DMS53 (cell line): ENCODE measurements at places on chromosomes 3 and 15.
A peak's percentile ranks its signal among the peaks of the same experiment; 100 is the strongest.

GRCh38 chr3:146953511-146953981, 348.4 kb upstream of the PLSCR5 start:
- DNase-seq: no peak

DNA sequence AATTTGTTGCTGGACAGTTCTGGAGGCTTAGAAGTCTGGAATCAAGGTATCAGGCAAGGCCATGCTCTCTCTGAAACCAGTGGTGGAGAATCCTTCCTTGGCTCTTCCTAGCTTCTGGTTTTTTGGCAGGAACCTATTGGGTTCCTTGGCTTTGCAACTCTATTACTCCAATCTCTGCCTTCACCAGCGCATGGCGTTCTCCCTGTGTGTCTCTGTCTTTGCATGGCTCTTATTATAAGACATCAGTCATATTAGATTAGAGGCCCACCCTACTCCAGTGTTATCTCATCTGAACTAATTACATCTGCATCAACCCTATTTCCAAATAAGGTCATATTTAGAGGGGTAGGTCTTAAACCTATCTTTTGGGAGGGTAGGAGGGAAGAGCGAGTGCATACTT, 358.1 kb upstream of the RARB start:
- DNase-seq: no peak

GRCh38 chr3:141486496-141486745, 406 bp upstream of the RASA2 start:
- DNase-seq: no peak

- no peak for DNase-seq
Observed at GRCh38 chr3:130392266-130392665, 46.8 kb downstream of the COL6A5 start.

DNA sequence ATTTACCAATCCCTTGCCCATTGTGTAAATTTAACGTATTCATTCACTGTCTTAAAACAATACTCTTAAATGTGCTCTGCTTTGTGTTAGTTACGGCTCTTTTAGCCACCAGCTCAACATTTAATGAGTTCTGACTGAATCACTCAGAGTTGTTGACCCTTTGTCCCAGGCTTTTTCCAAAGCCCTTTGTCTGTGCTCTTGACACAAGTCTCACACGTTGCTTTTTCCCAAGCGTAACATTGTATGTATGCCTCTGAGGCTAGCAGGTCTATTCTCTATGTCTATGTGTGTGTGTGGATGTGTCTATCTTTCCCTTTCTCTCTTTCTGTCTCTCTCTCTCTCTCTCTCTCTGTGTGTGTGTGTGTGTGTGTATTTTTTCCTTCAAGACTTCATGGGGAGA, 435.4 kb upstream of the GOLIM4 start:
- no peak for DNase-seq

- DNase-seq: no peak
Observed at GRCh38 chr3:27385504-27385903, 16.3 kb upstream of the NEK10 start.

DNA sequence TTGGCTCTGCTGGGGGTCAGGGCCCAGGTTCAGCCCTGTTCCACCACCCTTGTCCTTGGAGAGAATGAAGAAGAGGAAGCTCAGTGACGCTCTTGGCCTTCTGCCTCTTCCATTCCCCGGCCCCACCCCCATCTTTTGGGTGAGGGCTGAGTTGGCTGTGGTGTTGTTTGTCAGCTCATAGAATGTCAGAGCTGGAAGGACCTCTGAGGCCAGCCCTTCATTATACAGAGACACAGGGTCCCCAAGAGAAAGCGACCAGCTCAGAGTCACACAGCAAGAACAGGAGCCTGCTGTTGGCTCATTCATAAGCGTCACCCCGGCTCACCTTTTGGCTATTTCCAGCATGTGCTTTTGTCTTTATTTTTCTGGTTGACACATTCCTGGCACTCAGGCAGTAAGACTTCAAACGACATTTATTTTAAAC, 68.2 kb downstream of the AAGAB start:
- no peak for DNase-seq

DNA sequence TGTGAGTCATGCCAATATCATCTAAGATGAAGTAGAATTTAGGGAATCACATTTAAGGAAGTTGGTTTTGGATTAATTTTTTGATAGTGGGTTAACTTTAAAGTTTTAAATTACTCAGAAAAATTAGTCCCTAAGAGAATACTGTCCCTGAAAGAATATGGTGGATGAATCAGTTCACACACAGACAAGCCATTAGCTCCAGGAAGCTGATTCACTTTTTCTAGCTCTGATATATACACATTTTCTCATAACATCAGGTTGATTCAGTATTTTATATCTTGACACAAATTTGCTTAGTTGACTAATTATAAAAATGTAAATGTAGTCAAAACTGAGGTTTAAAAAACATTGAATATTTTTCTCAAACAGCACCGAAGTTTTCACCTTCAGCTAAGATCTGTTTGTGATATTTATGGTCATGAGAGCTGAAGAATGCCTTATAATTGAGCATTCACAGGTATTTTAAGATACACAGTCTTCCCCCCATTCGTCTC, 55.1 kb downstream of the MYH15 start:
- DNase-seq: no peak

GRCh38 chr3:50435371-50436113, 67.9 kb downstream of the CACNA2D2 start:
- no peak for DNase-seq

GRCh38 chr3:67109651-67110204, 111.6 kb downstream of the KBTBD8 start:
- peak; percentile 59 for DNase-seq
